Activated T-helper 1 cell treated with anti-CD3 and anti-CD28 coated beads, Interleukin-12 subunit alpha, Interleukin-12 subunit beta, Interleukin-2, Interleukin-4 antibody, amounts not matched to agents 30 ng/mL and 10 ng/mL and 1 ng/mL, durations not matched to agents 14 hours and 24 hours and 36 hours (primary cell): ENCODE measurements at places on chromosomes 2 and 18. TPM values are rescaled to one million over a fixed set of nuclear protein-coding genes. Genes with fewer than 3 reads are reported as not detected.

MYCN gene
- total RNA-seq: not detected in 2 replicates

KCNG2 gene
- not detected in 2 replicates for total RNA-seq

DNA sequence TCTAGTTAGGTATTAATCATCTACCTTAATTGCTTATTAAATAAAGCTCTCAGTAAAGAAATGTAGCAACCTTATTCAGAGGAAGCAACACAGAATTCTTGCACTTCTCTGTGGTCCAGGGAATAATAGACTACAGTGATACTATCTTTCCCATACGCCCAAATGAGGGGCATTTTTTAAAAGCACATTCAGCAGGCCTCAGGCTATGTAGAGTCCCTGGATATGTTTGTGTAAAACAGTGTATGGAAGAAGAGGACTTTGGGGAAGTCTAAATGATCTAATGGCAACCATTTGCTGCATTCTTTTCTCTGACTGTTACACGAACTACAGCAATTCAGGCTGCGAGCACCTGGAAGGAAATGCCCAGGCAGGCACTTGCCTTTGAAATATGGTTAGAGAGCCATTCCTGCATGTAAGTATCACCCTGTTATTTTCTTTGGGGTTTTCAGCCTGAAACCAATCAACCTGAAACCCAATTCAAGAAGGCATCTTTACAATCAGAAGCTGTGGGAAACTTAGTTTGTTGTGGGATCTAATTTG is 1814.7 kb upstream of the CELF4 start:
- H3K4me1 ChIP-seq: no peaks in the 10 kb centered on the region
- no peak overlapping the region for H3K27ac ChIP-seq
- DNase-seq: no peak
- no peak overlapping the region for H3K4me3 ChIP-seq
- no peaks in the 10 kb centered on the region for H3K36me3 ChIP-seq

GRCh38 chr2:168731616-168732015 is 70.8 kb upstream of the NOSTRIN start:
- no peak overlapping the region for H3K4me3 ChIP-seq
- no peaks in the 10 kb centered on the region for H3K36me3 ChIP-seq
- no peak overlapping the region for H3K27ac ChIP-seq
- no peaks in the 10 kb centered on the region for H3K4me1 ChIP-seq
- no peak for DNase-seq

- H3K36me3 ChIP-seq: no peaks in the 10 kb centered on the region
- H3K4me3 ChIP-seq: no peak overlapping the region
- H3K27ac ChIP-seq: no peak overlapping the region
- no peak for DNase-seq
Observed at GRCh38 chr18:59540780-59541179, 156.4 kb downstream of the CCBE1 start.

DNA sequence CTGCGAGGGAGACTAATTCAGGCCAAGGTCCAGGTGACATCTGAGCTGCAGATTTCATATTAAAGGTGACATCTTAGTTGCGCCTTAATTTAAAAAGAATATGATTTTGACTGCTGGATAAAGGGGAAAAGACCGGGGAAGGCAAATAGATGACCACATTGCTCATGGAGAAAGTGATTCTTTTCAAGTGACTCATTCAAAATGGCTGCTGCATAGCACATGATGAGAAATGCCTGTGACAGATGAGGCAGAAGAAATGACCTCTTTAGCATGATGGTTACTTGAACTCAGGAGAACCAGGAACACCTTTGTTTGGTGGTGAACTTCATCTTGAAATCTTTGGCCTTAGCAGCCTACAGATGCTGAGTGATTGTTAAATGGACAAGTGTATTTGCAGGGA is 385.8 kb upstream of the TRIB2 start:
- DNase-seq: no peak
- H3K27me3 ChIP-seq: peaks cover 21% of the 10 kb centered on the region
- H3K4me3 ChIP-seq: no peak overlapping the region
